ENCODE measurements at places on chromosomes 11 and 22.

DNA sequence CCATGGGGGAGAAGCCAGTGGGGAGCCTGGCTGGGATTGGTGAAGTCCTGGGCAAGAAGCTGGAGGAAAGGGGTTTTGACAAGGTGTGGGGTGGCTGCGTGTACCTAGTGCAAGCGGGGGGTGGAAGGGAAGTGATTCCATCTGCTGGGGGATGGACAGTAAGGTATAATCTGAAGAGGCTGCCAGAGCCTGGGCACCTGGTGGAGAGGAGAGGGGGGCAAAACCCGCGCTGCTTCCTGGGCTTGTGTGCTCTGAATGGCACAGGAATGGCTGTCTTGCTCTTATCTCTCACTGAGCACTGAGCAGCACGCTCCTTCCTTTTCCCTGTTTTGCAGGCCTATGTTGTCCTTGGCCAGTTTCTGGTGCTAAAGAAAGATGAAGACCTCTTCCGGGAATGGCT, 988 bp downstream of the BANF1 start:
- no peak for DNase-seq

GRCh38 chr11:37642296-37642695, 1044.3 kb upstream of the RAG2 start:
- DNase-seq: no peak

GRCh38 chr22:42866100-42866499, 9.0 kb upstream of the ARFGAP3 start:
- no peak for DNase-seq

DNA sequence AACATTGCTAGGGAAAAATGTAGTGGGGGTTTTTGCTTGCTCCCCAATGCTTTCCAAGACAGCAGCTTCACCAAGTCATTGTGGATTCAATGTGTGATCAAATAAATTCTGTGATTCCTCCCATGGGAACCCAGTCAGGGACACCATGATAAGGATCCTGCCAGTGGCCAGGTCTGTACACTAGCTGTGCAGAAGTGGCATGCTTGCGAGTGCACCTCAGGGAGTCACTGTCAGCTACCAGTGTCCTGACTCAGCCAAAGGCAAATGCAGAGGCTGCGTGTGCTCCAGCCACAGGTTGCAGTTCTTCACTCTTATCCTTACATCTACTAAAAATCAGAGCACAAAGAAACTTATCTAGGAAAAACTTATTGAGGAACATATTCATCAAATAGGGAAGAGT, 9.4 kb upstream of the ACRV1 start:
- no peak for DNase-seq

DNA sequence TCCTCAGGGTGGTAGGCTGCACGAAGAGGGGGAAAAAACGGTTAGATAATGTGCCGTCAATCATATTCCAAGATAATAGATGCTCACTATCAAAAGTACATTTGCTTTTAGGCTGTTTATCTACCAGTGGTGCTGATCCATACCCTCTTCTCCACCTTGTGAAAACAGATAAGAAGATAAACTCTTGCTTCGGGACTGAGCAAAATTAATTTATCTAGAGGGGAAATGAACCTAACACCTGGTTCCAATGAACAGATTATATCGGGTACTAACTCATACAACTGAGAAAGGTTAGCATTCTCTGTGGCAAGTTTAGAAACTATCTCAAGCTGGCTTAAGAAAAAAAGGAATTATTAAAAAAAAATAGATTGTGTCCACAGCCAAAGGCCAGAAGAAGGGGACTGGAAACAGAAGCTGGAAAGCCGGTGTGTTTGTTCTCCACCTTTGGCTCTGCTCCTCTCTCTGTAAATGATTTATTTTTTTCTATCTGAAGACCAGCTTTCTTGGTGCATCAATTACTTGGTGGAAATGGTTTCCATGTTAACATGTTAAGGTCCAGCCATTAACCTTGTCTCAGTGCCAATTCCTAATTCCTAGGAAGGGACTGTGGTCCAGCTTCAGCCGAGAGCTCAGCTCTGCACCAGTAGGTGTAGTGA, 55.8 kb downstream of the SC5D start:
- DNase-seq: no peak

DNA sequence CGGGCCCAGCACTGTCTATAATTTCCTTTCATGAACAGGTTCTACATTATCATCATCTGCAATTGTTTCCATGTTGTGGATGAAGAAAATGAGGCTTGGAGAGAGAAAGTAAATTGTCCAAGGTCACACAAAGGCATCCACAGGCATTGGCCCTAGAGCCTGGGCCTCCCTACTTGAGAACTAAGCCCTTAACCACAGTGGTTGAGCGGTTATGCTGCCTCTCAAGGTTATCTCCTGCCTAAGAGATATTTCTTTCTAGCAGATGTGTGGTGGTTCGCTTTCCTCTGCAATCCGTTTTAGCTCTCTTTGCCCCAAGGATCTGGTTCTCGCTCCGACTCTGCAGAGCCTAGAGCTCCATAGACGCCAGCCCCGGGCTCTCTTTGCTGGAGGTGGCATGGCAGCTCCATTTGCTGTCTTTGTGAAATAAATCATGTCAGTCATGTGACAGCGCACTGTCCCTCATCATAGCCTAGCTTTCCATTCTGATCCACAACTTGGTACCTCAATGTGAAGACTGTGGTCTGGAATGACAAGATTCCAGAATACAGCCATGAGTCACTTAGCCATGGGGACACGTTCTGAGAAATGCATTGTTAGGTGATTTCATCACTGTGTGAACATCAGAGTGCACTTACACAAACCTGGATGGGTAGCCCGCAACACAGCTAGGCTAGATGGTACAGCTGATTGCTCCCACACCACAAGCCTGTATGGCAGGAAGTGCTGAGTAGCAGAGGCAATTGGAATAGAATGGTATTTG, 27.2 kb downstream of the RPS6KA4 start:
- no peak for DNase-seq

DNA sequence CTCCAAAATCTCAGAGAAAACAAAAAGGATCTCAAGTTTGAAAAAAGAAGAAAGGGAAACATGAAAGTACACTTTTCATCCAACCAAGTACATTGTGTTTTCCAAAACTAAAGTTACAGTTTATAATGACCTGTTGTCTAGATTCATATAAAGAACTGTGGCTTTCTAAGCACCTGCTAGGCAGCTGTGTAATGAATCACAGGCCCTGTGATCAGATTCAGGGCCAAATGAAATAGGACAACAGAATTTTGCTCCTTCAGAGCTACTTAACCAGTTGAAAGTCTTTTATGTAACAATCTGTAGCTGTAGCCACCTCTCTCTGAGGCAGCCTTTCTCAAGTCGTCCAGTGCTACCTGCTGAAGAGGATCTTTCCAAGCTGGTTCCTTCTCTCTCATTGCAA, 960.0 kb upstream of the RAG2 start:
- no peak for DNase-seq

GRCh38 chr22:41919357-41920224, 4.7 kb upstream of the SHISA8 start:
- peak; percentile 82 for DNase-seq

DNA sequence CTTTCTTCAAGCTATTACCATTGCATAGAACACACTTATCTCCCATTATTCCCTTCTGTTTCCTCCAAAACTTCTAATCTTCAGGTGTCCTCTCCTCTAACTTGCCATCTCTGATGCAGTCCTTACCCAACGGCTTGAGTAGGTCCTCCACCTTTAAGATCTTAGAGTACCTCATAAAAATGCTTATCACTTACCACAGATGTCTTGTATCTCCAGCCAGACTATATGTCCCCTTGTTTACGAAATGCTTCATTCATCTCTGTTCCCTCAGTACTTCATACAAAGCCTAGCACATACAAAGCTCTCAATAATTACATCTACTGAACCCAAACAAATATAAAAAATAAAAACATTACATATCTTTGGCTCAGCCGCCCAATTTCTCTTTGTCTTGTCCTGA, 49.2 kb downstream of the PAK1 start:
- DNase-seq: no peak

GRCh38 chr11:30960387-30960992, 374.3 kb upstream of the MPPED2 start:
- DNase-seq: no peak

- DNase-seq: no peak
Observed at GRCh38 chr11:128421577-128422330, 165.6 kb downstream of the ETS1 start.

DNA sequence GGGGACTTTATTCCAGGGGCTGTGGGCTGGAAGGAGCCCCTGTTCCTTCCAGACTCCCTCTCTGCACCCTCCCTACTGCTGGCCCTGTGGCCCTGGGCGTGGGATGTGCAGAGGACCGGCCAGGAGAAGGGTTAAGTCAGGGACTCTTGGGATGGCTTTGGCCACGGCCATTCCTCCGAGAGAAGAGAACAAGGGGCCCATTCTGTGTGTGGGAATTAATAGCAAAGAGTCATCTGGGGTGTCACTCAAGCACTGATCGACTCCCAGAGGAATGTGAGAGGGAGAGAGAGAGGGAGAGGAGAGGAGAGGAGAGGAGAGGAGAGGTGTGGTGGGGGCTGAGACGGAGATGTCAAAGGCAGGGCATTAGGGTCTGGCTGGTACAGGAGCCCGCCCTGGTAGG, 14.2 kb upstream of the SOX10 start:
- no peak for DNase-seq

DNA sequence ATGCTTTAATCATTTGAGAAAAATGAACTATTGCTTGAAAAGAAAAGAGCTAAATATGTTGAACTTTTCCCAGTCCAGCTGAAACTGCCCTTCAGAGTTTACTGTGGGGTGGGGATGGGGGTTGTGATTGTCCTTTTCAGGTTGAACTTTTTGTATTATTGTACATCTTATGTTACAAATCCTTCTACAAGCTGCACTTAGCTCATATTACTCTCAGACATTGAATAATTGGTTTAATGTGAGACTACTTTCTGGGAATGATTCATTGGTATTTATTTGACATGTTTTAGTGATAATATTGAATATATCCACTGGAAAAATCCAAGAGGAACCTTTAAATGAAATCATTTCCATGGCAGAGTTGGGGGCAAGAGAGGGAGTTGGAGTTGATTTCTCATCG, 84.9 kb downstream of the ATXN10 start:
- DNase-seq: no peak

DNA sequence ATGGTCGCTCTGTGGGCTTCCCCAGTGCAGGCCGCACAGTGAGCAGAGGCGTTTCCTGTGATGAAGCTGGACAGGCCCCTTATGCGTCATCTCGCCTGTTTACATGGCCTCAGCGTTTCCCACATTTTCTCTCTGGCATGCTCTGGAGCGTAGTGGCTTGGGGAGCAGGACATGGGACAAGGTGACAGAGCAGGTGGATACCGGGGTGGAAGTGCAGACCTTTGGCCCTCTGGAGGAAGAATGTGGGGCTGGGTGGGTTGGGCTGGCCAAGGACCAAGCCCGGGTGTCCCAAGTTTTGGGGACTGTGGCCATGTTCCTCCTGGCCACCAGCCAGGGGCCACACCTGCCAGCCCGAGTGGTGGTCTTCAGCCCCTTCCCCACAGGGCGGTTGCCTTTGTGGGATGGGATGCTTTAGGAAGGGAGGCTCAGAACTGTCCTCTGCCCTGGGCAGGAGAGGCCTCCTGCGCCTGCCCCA, 446.6 kb downstream of the TBC1D22A start:
- DNase-seq: no peak
